ENCODE measurements at places on chromosomes 1 and 21.

GRCh38 chr1:70429219-70429618 is 18.2 kb downstream of the CTH start:
- DNase-seq: no peak

- DNase-seq: no peak
Measured at GRCh38 chr1:87642581-87643221, 314.0 kb downstream of the LMO4 start.

DNA sequence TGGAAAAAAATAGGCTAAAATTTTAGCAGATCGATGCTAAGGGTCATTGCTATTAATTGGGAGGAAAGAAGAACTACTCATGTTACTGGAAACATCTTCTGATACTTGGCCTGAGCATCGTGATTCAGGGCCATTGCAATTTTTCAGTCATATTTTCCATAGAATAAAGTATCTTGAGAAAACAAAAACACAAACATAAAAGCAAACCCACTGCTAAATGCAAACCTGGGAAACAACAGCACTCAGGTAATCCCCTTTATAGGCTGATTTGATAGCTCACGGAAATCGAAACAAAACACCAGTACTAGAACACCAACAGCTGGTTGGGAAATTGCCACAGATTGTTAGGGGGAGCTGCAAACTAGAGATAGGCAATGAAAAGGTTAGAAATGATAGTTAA is 172.9 kb upstream of the ESRRG start:
- DNase-seq: no peak

- no peak for DNase-seq
Measured at GRCh38 chr1:112938210-112938609, 17.8 kb downstream of the SLC16A1 start.

All from CD4-positive, alpha-beta T cell treated with Interleukin-4 for 4 hours (primary cell).